ENCODE measurements at places on chromosomes 1 and 21.

- no peak for DNase-seq
These were observed 2.3 kb upstream of the LCE1A start for GRCh38 chr1:152824964-152825363.

DNA sequence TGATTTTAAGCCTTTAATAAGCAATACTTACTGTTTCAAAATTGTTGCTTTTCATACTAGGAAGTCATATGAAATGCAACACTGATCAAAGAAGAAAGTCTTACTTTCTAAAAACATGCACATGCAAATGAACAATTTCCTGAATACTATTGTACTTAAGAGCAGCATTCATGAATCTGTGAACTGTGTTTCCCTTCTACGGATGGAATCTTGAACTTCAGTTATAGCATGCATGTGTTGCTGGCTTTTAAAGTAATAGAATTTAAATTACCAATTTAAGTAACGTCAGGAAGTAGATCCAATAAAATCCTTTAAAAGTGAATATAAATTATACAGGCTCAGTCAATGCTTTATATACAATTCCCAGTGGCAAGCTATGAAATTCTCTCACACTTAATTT lies 348.9 kb downstream of the KCNT2 start:
- no peak for DNase-seq

DNA sequence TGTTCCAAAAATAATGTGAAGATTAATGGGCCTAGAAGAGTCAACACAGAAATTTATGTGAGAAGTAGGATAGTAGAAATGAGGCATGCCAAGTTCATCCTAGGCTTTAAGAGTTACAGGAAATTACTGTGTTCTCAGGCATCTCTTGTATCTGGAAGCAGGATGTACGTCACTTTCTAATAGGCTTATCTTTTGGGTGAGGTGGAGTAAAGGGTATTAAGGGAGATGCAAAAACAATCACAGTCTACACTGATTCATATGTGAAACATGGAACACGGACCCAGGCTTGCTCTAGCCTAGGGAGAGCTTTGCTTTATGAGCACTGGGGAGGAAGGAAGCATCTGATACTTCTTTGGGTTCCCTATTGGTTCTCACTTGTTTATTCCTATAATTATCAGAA lies 84.5 kb upstream of the RGS4 start:
- no peak for DNase-seq

- DNase-seq = peak; percentile 48
These were observed 617.3 kb downstream of the MATN1 start for GRCh38 chr1:30106125-30106524.

GRCh38 chr1:14928412-14928811 lies 225.1 kb upstream of the TMEM51 start:
- DNase-seq = no peak
